Uterine smooth muscle cell (primary cell): ENCODE measurements at places on chromosomes 4 and X. TPM values are rescaled to one million over a fixed set of nuclear protein-coding genes. Genes with fewer than 3 reads are reported as not detected.

RAB40A gene
- under 0.01 and 0.25 TPM in 2 replicates for total RNA-seq

NLGN4X gene
- under 0.01 TPM in 1 of 2 replicates, not detected in the other for total RNA-seq

NDST3 gene
- under 0.01 TPM in 1 of 2 replicates, not detected in the other for total RNA-seq

MAGEA9B gene
- not detected in 2 replicates for total RNA-seq

GUCY1B1 gene
- total RNA-seq, result 4.1 and 4.4 TPM in 2 replicates

FAM114A1 gene
- 453 and 465 TPM in 2 replicates for total RNA-seq

SMR3B gene
- not detected in 2 replicates for total RNA-seq

EOLA2 gene
- 17.5 and 21.7 TPM in 2 replicates for total RNA-seq

IL13RA2 gene
- 100 and 137 TPM in 2 replicates for total RNA-seq

SPANXN3 gene
- total RNA-seq, result not detected in 2 replicates

UGT8 gene
- total RNA-seq, result 0.62 and 1.00 TPM in 2 replicates

DDX53 gene
- total RNA-seq, result not detected in 2 replicates
